ENCODE measurements at places on chromosomes 4 and X.

DNA sequence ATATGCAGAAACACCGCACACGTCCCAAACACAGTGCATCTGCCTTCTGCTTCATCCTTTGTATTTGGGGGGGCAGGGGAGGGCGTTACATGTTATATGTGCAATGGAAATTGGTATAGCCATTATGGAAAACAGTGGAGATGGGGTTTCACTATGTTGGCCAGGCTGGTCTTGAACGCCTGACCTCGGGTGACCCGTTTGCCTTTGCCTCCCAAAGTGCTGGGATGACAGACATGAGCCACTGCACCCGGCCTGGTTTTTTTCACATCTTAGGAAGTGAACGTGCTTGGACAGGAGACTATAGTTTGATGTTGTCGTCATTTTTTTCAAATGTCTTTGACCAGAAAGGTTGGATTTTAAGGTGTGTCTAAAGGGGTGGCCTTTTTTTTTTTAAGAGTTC, 88.6 kb downstream of the DHRSX start:
- DNase-seq, result no peak

- no peak for DNase-seq
Measured at GRCh38 chr4:78764498-78764961, 11.6 kb upstream of the BMP2K start.

DNA sequence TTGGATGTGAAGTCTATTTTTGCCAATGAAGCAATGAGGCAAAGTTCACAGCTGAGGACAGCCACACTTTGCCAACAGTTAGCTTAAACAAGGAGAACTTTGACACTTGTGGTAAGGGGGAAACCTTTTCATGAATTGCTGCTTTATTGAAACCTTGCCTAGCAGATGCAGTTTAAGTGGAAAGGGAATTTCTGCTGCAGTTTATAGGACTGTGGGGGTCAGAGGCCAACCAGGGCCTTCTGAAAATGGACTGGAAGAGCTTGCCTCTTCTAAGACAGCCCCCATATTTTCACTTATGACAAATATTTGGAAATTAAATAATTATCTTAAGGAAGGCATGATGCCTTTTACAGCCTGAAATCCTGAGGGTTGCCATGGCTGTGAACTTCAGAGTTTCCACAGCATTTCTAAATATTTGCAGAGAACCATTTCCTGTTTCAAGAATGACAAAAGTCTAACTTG, 550.3 kb downstream of the RAB28 start:
- no peak for DNase-seq

DNA sequence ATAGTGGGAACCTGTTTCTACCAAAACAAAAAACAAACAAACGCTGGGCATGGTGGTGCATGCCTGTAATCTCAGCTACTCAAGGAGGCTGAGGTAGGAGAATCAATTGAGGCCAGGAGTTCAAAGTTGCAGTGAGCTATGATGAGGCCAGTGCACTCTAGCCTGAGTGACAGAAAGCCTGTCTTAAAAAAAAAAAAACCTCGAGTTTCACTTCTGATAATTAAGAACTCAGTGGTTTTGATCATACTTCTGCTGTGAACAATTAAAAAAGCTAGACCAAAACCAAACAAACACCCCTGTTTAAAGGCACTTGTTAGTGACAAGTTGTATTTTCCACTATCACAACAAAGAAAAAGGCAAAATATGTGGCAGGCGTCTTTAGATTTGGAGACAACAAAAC, 15.0 kb upstream of the UBE2D3 start:
- DNase-seq, result no peak

DNA sequence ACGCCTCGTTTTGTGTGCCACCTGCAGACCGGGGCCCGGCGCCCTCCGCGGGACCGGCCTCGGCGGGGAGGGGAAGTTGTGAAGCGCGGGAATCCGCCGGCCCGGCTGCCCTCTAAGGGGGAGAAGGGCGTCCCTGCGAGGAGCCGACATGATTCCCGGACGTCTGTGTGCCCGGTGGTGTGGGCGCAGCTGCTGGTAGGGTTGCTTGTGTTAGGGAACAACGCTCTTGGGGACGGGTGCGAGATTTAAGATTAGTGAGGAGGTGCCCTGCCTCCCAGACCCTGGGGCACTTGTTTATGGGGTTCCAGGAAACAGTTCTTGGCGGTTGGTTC, 627 bp downstream of the CDKN2AIP start:
- no peak for DNase-seq

DNA sequence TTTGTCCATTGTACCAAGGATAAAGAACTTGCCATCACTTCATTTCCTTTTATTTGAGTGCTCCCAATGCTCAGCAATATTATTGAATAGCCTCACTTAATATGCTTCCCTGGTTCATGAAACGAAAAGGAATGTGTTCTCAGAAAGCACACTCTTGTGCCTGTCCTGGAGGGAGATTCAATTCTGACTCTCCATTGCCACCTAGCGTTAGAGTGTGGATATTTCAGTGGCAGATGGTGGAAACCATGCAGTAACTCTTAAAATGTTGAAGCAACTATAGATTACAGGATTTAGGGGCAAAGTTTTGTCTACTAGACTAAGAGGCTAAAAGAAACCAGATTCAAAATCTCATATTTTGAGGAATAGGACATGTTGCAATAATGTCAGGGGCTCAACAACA, 36.0 kb downstream of the GAB3 start:
- DNase-seq, result no peak

GRCh38 chrX:141468940-141469339, 115.6 kb downstream of the SPANXA1 start:
- DNase-seq, result no peak

DNA sequence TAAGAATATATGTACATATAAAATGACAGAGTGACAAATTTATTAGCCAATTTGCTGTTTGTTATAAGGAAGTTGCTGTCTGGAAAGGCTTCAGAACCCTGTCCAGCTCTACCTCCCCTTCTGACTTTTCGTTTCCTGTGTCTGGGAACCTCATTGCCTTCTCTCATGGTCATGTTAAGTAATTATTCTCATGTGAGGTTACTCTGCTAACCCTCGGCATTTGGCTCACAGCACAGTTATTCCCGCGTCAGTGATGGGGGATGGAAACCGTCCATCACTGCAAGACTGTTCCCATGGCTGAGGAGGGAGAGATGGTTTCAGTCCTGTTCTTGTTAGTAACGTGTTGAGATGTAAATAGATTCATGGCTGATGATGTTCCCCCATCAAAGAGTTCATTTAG, 11.9 kb downstream of the EDNRA start:
- peak; percentile 59 for DNase-seq

GRCh38 chr4:53313510-53313909, 52.4 kb downstream of the SCFD2 start:
- no peak for DNase-seq

GRCh38 chr4:153791746-153792617, 3.1 kb upstream of the SFRP2 start:
- DNase-seq, result peak; percentile 78

- DNase-seq, result no peak
Measured at GRCh38 chr4:183038436-183038835, 60.6 kb upstream of the WWC2 start.

- DNase-seq, result peak; percentile 42
Measured at GRCh38 chrX:2664502-2664901, 26.6 kb upstream of the CD99 start.

DNA sequence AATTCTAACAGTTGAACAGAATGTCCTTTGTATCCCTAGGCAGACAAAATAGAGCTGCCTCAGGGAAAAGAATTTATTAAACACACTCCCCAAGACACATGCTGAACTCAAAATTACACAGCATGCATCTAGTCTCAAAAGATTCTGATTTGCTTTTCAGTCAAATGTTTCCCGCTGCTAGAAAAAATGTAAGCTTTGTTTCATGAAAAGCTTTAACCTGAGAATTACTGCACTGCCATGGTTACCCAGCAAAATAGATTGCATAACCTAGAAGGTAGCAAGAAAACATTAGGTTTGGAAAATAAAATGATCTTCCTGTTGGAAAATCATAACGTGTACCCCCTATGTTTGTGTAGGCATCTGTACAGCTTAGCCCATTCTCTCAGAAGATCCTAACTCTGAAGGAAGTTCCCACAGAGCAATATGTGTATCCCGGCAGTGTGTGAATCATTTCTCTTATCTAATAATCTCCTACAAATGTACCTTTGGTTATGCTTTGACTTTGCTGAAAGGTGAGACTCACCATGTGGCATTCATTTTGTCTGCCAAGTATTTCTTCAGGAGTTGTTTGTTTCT, 646.9 kb downstream of the STPG2 start:
- DNase-seq, result no peak

- DNase-seq, result no peak
Measured at GRCh38 chr4:70737409-70737808, 15.6 kb downstream of the RUFY3 start.

- no peak for DNase-seq
Measured at GRCh38 chrX:122047261-122047660, 999.9 kb downstream of the GLUD2 start.

- DNase-seq, result no peak
Measured at GRCh38 chrX:153468008-153468580, 2.3 kb downstream of the HAUS7 start.

DNA sequence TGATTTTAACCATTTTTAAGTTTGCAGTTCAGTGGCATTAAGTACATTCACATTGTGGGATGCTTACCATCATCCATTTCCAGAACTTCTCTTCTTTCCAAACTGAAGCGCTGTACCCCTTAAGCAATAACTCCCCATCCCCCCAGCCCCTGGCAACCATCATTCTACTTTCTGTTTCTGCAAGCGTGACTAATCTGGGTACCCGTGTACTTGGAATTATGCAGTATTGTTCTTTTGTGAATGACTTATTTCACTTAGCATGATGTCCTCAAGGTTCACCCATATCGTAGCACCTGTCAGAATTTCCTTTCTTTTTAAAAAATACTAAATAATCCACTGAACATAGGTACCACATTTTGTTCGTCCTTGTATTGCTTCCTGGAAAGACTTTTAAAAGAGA, 32.9 kb downstream of the USP9X start:
- no peak for DNase-seq

Data from hindlimb muscle (tissue), 1 donor.